ENCODE measurements at places on chromosomes 16 and 17.

GRCh38 chr16:85436207-85436606, 176.9 kb upstream of the GSE1 start:
- no peak for DNase-seq

DNA sequence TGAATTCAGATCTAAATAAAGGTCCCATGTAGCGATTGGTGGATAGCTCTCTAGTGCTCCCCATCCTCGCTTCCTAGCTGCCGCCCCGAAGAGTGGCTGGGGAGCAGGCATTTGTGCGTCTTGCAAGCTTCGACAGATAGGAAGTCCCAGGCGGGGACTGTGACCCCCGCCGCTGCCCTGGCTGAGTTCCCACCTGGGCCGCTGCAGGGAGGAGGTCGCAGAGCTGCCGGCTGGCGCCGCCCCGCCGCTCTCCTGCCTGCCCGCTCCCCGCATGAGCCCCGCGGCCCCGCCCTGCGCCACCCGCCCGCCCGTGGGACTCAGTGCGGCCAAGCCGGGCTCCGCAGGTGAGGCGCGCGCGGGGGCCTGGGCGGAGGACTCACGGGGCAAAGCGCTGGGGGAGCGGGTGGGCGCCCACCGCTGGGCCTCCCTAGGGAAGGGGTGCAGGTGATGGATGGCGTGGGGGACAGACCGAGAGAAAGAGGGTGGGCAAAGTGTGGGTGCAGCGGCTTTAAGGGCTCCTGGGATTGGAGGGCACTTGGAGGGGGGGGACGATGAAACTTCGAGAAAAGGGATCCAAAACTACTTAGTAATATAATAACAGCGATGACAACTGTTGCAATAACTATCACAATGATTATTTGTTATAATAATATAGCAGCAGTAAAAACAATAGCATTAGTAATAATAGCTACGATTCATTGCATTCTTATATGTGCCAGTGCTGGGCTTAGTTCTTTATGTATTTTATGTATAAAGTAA, at the start of gene OTOA:
Gene OTOA, plus strand, starts transcription at position 80 of the 759 bp plus-strand sequence. CDS start 14,547 bp downstream, outside the sequence.
- no peak for DNase-seq

- DNase-seq: no peak
These were observed 3.5 kb upstream of the CES4A start for GRCh38 chr16:66984892-66985311.

DNA sequence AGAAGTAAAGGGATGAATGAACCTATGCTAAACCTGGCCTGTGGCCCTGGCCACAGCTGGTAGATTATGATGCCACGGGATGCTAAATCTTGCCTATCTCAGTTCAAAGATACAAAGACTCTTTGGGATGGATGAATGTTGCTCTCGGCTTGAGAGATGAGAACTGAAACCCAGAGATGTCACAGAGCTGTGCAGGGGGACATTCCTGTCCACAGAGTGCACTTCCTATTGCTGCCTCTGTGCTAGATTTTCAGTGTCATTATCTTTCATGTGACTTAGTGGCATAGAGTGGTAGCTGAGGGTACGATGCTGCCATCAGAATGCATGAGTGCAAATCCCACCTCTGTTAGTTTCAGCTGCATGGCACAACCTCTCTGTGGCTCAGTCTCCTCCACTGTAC, 2.3 kb upstream of the MT1M start:
- DNase-seq: no peak

DNA sequence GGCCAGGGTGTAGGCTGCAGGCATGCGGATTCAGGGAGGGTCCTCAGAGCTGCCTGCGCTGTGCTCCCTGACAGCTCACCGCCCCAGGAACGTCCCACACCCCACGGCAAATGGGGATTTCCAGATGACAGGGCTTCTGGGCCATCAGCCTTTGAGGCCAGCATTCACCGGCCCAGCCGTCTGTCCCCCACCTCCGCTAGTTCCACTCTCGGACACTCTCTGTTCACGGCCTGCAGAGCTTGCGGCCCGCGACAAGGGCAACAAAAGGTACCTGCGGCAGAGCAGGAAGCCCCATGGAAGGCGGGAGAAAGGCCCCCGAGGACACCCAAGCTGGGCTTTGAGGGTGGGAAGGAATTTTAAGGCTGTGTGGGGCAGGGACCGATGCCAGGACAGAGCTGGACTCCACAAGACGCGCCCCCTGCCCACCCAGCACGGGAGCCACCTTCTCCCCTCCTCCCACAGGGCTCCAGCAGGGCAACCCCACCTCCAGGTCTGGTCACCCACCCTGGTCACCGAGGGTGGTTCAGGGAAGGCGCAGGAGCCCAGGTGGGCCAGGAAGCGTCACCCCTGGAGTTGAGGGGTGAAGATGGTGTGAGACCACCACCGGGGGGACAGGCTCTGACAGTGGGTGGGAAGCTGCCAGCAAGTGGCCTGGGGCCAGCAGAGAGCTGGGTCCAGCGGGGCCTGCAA, 5.6 kb upstream of the CYBA start:
- DNase-seq: no peak

- DNase-seq: no peak
These were observed 22.9 kb downstream of the PRR11 start for GRCh38 chr17:59178266-59178985.

GRCh38 chr17:65227637-65228036, 90.5 kb downstream of the RGS9 start:
- no peak for DNase-seq

- DNase-seq: no peak
These were observed 41.8 kb upstream of the MYH10 start for GRCh38 chr17:8672326-8672725.

DNA sequence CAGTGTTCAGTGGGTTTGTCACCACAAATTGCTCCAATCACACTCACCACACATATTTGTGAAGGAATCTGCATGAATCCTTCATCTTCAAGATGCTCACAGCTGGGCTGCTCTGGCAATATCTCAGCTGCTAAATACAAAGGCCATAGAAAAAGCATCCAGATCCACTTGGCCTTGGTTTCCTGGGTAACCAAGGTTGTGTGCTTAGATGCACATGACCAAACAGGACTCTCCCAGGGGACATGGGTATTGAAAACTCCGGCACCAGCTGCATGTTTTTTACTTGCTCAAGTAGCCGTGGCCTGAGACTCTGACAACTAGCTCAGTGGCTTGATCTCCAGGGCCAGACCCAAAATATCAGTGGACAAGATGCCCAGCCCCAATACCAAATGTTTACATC, 131.3 kb downstream of the CBLN1 start:
- no peak for DNase-seq

DNA sequence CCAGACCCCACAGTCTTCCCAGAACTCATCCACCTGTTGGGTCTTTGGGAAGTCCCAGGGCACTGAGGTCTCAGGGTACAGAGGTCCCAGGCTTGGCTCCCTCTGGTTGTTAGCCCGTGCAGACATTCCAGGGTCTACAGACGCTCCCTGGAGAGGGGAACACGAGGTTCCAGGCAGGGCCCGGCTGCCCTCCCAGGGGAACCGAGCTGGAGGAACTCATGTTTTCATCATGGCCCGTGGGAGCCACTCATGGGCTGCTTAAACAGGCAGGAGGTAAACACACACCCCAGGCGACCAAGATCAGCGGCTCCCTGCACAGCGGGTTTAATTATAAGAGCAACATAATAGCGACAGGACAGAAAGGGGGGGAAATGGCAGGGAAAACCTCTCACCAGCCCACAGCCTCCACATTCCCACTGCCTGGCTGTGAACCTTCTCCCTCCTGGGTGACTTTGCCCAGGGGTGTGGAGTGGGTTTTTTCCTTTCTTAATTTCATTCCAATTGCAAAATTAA, 36.5 kb downstream of the TRARG1 start:
- no peak for DNase-seq

- peak; percentile 85 for DNase-seq
These were observed 17.1 kb downstream of the LIG3 start for GRCh38 chr17:34997355-34997862.

GRCh38 chr17:7072406-7072805, 7.6 kb downstream of the CLEC10A start:
- DNase-seq: no peak

DNA sequence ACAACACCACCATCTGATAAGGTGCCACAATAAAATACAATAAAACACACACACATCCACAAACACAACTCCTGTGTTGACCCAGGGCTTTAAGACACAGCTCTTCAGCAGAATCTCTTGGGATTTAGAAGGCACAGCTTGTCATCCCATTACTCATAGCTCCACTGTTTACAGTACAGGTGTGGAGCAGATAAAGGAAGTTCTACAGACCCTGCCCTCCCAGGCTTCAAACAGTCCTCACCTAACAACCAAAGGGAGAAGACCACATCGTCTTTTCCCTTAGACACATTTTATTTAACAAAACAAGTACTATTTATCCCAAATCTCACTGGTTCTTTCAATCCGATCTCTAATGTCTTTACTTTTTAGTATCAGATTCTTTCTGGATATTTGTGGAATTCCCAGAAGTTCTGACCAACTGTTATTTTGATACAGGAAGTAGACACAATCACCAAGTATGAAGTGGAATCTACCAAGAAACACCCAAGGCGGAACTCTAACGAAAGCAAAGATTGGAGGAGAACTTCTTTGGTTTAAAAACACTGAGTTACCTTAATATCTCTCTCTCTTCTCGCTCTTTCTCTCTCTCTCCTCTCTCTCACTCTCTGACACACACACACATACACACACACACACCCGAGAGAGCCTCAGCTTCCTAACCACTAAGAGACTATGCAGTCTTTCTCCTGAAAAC, 46.1 kb downstream of the CYTH1 start:
- DNase-seq: no peak

GRCh38 chr17:48671697-48672171, 45.6 kb upstream of the HOXB9 start:
- DNase-seq: peak; percentile 49
